ENCODE measurements at places on chromosomes 13 and 19. TPM values are rescaled to one million over a fixed set of nuclear protein-coding genes. Genes with fewer than 3 reads are reported as not detected.

DNA sequence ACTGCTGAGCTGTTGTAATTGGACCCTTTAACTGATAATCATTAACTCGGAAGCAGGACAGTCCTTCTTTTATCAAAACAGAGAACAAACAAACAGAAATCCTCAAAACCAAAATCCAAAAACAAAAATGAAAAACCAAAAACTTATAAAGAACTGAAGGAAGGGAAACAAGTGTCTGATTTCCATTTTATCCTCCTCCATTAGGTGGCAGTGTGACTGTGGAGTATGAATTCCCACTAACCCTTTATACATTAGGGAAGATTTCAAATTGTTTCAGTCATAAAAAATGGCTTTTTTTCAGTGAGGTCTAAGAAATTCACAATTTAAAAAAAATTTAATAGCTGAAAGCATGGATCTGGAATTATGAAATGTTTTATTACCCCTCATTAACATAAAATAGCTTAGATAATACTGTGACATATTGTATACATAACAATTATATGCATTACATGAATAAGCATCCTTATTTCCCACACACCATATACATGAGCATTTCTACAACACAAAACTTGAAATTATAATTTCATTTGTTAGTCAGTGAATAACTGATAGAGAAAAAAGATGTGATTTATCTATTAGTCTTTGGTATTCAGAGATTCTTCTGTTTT, 1074.3 kb upstream of the PCDH9 start:
- H3K36me3 ChIP-seq: no peaks in the 10 kb centered on the region
- H3K4me1 ChIP-seq: no peaks in the 10 kb centered on the region
- H3K27me3 ChIP-seq: no peaks in the 10 kb centered on the region
- DNase-seq: no peak

DNA sequence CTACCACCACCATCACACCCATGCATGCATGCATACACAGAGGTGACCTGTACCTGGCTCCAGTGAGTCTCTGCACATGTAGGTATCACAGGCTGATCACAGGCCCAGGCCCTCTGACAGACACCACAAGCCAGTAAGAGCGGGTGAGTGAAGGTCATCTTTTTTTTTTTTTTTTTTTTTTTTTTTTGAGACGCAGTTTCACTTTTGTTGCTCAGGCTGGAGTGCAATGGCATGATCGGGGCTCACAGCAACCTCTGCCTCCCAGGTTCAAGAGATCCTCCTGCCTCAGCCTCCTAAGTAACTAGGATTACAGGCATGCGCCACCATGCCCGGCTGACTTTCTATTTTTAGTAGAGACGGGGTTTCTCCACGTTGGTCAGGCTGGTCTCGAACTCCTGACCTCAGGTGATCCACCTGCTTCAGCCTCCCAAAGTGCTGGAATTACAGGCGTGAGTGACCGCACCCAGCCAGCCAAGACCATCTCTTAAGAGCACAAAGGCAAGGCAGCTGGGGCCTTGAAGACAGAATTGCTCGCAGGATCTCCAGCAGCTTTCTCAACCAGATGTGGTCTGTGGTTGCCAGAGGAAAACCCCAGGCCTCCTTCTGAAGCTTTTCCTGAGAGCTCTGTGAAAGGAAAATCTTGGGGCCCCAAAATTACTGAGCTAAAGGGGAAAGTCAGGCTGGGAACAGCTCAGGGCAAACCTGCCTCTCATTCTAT, 3.2 kb upstream of the NKG7 start:
- H3K27ac ChIP-seq: no peak overlapping the region
- no peaks in the 10 kb centered on the region for H3K27me3 ChIP-seq
- no peak overlapping the region for H3K4me3 ChIP-seq

DNA sequence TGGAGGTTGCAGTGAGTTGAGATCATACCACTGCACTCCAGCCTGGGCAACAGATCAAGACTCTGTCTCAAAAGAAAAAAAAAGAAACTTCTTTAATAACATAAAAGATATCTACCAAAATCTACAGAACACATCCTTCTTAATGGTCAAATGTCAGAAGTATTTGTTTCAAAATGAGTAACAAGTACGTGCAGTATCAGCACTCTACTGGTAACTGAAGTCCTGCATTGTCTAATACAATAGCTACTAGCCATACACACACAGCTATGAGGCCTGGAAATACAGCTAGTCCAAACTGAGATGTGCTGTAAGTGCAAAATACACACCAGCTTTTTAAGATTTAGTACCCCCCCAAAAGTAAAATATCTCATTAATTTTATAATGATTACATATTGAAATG, 88.1 kb downstream of the TSC22D1 start:
- H3K36me3 ChIP-seq: peaks cover 6% of the 10 kb centered on the region
- no peak overlapping the region for H3K4me3 ChIP-seq
- no peaks in the 10 kb centered on the region for H3K27me3 ChIP-seq

GRCh38 chr13:89577301-89577700, 1770.2 kb upstream of the MIR17HG start:
- H3K4me1 ChIP-seq: no peaks in the 10 kb centered on the region
- no peak overlapping the region for H3K4me3 ChIP-seq
- H3K36me3 ChIP-seq: no peaks in the 10 kb centered on the region
- no peak for DNase-seq

The GRIK5 gene
- total RNA-seq: 0.37 TPM

The BEST2 gene
- total RNA-seq: not detected
